NCI-H1436 (cell line): ENCODE measurements at places on chromosomes 13 and 19.

DNA sequence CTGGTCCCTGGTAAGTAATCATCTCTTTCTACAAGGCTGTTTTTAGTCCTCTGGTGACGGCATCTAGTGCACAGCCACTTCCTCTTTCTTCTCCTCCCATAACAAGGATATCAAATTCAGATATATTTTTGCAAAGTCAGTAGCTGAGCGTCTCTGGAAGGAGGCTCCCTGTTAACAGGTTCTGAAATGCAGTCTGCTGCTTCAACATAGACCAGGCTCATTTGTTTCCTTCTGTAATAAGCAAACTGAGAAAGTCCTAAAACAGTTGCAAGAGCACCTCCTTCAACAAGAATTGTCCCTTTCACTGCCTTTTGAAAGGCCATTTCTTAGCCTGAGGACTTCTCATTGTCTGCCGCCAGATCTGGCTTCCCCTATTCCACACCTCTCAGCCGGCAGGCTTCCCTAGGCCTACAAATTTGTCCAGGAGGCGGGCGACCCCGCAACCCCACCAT is 7.4 kb upstream of the ZSCAN5A start:
- DNase-seq = no peak

- DNase-seq = no peak
Observed at GRCh38 chr13:61258185-61258584, 157.5 kb downstream of the PCDH20 start.

DNA sequence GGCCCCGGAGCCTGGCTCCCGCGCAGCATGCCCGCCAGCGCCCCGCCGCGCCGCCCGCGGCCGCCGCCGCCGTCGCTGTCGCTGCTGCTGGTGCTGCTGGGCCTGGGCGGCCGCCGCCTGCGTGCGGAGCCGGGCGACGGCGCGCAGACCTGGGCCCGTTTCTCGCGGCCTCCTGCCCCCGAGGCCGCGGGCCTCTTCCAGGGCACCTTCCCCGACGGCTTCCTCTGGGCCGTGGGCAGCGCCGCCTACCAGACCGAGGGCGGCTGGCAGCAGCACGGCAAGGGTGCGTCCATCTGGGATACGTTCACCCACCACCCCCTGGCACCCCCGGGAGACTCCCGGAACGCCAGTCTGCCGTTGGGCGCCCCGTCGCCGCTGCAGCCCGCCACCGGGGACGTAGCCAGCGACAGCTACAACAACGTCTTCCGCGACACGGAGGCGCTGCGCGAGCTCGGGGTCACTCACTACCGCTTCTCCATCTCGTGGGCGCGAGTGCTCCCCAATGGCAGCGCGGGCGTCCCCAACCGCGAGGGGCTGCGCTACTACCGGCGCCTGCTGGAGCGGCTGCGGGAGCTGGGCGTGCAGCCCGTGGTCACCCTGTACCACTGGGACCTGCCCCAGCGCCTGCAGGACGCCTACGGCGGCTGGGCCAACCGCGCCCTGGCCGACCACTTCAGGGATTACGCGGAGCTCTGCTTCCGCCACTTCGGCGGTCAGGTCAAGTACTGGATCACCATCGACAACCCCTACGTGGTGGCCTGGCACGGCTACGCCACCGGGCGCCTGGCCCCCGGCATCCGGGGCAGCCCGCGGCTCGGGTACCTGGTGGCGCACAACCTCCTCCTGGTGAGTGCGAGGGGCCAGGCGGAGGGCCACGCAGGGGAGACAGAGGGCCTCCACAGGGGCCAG is at the start of gene KL:
TSS of gene KL (plus strand) at position 10 of the 909 bp plus-strand sequence. CDS start at position 28, 18 bp downstream.
- no peak for DNase-seq

DNA sequence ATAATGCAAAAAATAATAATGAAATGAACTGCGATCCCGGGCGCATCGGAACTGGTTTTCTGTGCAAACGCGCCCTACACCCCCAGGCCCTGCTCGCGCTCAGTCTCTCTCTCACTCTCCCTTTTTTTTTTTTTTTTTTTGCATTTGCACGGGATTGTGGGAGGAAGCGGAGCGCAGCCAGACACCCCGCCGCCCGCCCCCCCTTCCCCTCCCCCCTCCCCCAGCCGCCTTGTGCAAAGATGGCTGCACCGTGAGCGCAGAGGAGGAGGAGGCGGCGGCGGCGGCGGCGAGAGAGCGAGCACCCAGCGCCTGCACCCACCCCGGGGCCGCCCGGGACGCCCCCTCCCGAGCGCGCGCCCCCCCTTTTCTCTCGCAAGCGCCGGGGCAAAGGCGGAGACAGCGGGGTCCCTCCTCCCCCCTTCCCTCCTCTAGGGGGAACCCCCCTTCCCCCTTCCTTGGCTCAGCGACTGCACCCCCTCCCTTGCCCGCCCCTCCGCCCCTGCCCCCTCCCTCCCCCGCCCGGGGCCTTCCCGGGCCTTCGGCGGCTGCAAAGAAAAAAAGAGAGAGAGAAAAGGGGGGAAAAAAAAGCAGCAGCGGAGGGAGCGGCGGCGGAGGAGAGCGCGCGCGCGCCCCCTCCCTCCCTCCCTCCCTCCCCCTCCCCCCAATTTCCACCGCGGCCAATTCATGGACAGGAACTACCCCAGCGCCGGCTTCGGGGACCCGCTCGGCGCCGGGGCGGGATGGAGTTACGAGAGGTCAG is at the start of gene PRR12:
TSS of gene PRR12 (plus strand) at position 212 of the 760 bp plus-strand sequence. CDS start at position 685, 473 bp downstream.
- DNase-seq = peak; percentile 82

DNA sequence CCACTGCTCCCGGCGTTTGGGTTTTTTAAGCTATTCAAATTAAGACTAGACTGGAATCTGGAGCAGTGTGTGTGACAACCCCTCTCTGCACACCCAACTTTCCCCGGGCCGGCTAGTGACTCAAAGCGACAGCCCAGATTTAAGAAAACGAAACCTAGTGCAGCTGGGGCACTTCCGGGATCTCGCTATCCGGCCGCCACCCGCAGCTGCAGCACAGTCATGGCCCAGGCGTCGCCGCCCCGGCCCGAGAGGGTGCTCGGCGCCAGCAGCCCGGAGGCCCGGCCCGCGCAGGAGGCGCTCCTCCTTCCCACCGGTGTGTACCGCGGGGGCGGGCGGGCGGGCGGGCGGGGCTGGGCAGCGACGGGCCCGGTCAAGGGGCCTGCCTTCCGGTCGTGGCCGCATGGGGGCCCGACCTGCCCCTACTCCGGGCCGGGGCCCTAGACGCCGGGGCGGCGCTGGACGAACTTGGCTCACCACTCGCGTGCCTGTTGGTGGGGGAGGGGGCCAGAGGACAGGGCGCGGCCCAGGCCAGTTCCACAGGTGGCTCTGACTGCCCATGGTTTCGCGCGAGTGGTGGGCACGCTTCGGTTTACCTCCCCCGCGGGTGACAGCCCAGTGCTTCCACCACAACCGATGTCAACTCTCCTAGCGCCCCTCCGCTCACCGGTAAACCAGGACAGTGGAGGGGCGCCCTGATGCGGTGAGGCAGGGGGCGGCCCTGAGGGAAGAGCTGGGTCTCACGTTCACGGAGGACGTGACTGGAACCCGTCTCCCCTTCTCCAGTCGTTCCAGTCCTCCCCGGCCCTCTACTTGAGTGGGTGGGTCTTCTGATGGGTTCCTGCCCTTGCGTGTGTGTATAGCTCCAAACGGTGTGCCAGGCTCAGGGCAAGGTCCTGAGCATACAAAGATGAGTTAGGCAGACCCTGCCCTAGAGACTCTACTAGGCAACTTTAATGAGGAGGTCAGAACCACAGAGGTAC is at the start of gene PHF11:
TSS of gene PHF11 (plus strand) at position 171 of the 980 bp plus-strand sequence. CDS start at position 220, 49 bp downstream.
- no peak for DNase-seq

- no peak for DNase-seq
Observed at GRCh38 chr19:29664753-29665214, 477 bp upstream of the PLEKHF1 start.

DNA sequence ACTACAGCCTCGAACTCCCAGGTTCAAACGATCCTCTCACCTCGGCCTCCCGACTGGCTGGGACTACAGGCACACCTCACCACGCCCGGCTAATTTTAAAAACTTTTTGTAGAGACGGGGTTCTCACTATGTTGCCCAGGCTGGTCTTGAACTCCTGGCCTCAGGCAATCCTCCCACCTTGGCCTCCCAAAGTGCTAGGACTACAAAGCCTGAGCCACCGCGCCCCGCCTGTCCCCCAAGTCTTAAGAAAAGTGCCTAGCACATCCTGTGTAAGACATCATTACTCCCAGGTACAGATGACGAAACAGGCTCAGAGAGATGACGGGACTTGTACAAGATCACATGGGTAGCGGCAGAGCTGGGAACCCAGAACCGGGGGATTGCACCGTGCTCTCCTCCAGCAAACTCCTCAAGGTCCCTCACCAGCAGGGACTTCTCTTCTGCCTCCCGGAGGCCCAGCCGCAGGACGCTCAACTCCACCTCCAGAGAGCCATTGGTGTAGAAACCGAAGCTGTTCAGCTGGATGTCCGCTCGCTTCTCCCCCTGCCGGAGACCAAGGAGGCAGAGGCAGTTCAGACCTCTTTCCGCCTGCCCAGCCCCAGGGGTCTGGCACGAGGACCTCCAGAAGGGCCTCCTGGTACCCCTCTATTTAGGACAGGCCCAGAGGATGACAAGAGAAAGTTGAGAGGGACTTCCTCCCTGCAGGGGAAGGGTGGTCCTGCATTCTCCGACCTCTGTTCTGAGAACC is 1.0 kb downstream of the GPR108 start:
- DNase-seq = peak; percentile 65

GRCh38 chr13:109255141-109255856 is 531.1 kb downstream of the IRS2 start:
- no peak for DNase-seq

- DNase-seq = no peak
Observed at GRCh38 chr19:1457031-1457739, 7.3 kb downstream of the APC2 start.

DNA sequence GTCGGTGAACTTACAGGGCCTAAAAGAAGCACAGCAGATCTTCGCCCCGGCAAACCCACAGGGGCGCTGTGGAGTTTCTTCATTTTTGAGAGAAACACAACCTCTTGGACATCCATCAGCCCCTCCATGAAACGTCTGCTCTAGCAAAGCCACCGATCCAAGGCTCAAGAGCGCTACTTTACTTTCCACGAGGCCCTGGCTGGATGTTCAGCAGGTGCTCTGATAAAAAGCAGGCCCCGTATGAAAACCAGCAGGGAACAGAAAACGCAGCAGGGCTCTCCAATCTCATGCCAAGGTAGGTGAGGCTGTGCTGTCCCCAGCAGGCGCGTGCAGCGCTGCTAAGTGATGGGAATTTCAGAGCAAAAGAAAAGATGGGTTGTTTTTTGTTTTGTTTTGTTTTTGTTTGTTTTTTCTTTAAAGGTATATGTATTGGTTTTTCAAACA is 86.7 kb downstream of the IRS2 start:
- no peak for DNase-seq

GRCh38 chr19:22595918-22596341 is 38.2 kb upstream of the ZNF492 start:
- no peak for DNase-seq

DNA sequence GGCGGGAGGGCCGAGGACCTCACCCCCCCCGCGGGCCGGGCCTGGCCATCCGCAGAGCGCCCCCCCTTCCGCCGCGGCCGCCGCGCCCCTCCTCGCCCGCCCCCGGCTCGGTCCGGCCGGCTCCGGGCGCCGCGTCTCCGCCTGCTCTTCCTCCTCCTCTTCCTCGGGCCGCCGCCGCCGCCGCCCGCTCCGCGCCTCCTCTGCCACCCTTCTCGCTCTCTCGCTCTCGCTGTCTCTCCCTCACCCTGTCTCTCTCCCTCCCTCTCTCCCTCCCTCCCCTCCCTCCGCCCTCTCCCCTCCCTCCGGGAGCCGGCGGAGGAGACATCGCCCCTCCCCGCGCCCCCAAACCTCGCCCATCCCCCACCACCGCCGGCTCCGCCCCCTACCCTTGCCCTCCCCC is at the start of gene SHANK1:
TSS of gene SHANK1 (minus strand) at position 237 of the 400 bp plus-strand sequence. CDS start 2,883 bp downstream, outside the sequence.
- no peak for DNase-seq

DNA sequence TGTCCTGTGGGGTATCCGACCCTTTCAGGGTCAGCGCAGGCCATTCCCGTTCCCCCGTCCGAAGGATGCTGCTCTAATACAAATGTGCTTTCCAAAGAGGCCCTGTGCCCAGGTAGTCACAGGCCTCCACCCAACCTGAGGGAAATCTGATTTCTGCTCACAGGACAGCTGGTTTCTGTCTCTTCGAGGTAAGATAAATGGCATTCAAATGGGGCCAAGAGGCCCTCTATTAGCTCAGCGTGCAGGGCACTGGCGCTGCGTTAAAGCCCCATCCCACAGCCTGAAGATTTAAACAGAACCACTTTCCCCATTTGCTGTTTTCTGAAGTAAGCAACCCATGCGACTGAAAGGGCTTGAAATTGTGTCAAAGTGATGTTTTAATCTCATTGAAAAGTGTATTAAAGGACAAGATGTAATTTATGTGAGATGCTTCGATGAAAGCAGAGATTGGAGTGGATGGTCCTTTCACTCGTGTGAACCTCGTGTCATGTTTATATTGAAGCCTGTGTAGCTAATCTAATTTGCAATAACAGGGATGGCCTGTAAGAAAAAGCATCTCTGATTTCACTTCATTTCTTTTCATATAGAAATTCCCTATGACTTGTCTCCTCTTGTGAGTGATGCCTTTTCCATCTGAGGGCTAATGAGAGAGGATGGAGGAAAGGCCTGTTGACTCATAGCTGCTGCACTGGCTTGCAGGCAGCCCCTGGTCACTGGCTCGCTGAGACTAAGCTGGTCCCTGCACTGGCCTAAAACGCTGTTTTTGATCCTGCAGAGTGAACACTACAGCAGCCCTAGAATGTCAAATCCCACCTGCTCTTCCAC is 7.3 kb upstream of the SOX1 start:
- DNase-seq = no peak

DNA sequence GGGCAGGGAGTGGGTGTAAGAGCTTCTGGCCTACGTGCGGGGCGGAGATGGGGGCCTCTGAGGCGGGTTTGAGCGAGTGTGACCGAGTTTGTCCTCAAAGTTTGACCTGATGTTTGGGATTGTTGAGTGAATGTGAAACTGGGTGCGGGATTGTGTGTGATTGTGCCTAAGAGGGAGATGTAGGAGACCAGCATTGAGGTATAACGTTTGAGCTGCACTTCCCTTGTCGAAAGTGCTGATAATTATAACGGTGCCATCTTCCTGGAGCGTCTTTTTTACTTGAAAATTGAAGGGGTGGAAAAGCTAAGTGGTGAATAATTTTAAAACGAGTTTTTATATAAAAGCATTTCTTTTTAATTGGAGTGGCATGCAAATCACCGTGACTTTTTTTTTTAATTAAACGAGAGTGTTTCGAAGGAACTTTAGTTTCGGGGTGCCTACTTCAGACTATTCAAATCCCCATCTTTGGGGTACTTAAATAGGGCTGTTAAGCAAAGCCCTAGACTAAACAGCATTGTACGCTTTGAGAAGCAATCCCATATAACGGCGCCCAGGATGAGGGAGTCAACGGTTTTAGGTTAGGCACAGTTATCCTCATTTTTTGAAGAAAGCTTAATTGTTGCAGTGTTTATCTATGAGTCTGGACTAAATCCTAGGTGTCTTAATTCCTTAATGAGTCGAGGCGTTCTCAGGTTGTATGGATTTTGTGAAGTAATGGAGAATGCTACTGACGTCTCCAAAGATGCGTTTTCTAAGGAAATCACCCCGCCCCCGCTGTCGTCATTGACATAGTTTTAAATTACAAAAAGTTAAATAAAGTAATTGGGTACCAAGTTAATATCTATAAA is 594 bp downstream of the ZNF146 start:
- no peak for DNase-seq
